ENCODE measurements at places on chromosomes 5 and 9.
A peak's percentile ranks its signal among the peaks of the same experiment; 100 is the strongest.

GRCh38 chr5:3343211-3343610 is 252.4 kb upstream of the IRX1 start:
- DNase-seq, result no peak

DNA sequence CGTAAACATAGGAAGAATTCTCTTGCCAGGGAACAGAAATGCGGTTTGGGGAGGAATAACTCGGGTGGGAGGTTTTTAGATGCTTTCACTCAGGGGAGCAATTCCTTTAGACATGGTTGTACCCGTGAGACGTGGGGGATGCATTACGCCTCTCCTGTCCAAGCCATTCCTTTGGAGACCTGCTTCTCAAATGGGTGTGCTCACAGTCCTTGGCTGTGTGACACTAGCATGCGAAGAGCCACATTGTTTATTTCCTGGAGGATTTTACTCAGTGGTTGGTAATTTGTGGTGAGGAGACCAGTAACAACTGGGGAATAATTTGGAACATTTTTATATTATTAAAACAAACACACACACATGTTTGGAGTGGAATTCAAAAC is 18.5 kb downstream of the COL15A1 start:
- DNase-seq, result no peak

- DNase-seq, result no peak
Measured at GRCh38 chr5:142063878-142064331, 44.7 kb upstream of the NDFIP1 start.

- no peak for DNase-seq
Measured at GRCh38 chr9:88529496-88529895, 5.5 kb upstream of the NXNL2 start.

GRCh38 chr5:59436364-59437148 is 457.0 kb downstream of the PDE4D start:
- DNase-seq, result no peak

GRCh38 chr9:26658476-26658875 is 234.1 kb downstream of the CAAP1 start:
- DNase-seq, result no peak

DNA sequence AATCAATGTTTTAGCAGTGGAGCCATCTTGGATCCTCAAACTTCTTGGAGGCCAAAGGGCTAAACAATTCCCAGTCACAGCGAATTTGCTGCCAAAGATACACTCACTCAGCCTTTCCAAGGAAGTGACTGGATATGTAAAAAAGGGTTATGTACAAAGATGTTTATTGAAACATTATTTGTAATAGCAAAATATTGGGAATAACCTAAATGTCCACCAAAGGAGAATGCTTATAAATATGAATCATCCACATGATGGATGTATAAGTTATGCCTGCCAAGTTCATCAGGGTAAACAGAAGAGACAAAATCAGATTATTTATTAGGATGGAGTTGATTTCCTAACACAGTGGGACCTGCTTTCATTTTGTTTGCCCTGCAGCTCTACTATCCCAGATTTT is 145.2 kb upstream of the ABCA1 start:
- DNase-seq, result no peak

- no peak for DNase-seq
Measured at GRCh38 chr5:16921211-16921610, 14.9 kb downstream of the MYO10 start.

DNA sequence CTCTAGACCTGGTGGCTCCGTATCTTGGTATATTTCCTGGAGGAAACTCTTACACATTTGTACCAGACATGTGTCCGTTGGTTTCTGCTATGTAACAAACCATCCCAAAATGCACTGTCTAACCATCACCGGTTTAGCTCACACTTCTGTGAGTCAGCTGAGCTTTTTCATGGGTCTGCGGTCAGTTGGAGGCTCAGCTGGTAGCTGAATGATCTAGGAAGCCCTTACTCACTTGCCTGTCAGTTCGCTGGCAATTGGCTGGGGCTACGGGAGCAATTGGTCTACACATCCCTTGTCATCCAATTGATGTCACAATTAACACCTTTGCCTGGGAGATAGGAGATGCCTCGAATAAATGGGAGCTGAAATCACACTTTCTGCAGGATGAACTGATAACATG is 11.6 kb upstream of the WHRN start:
- no peak for DNase-seq

DNA sequence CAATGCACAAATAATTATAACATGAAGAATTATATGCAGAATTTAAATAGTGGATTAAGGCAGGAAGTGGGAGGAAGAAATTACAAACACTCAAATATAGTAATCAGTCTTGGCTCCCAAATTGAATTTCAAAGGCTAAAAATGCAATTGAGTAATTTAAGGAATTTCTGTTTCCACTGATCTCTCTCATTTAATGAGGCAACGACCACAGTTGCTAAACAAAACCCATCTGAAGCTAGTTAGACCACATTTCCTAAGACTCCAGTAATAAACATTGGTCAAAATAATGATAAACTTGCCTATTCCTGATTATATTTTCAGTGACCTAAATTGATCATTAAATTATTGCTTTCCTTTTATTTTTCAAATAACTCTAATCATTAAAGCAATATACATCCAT is 174.3 kb upstream of the GRIN3A start:
- DNase-seq, result no peak

- DNase-seq, result no peak
Measured at GRCh38 chr5:3825531-3826451, 230.2 kb downstream of the IRX1 start.

DNA sequence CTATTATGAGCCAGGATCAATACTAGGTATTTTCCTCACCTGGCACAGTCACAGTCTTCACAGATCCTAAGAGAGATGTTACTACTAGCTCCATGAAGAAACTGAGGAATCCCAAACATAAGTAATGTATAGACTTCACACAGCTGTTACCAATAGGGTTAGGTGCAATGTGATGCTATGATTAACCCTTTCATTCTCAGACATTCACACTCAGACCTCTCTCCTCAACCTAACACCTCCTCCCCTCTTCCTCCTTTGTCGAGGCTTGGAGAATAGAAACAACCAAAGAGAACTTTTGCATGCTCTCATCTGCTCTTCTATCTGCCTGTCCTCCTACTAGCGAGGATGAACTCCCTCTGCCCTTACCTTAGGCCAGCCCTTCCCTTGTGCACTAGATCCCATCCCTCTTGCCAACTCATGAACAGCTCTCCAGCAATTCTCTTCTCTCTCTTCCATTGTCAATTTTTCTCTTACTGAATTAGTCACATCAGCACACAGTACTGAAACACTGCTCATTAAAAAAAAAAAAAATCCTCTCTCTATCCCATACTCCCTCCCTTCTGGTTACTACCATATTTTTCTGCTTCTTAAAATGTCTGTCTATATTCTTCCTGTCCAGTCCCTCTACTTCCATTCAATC is 47.7 kb downstream of the MAPKAP1 start:
- DNase-seq, result no peak

DNA sequence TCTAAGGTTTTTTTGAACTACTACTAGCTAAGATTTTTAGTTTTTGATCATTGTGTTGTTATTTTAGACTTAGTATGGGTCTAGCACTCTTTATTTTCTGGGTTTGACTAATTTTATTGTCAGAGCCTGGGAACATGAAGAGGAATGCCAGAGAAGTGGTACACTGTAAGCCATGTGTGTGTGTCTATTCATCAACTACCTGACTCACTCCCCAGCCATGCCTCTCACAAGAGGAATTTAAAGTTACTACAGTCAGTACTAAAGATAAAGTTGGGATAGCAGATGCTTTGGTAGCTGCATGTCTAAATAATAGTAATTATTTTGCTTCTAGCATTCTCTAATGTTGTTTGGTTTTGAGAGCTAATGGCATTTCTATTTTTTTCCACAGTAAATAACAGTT is 264.8 kb downstream of the CSNK1G3 start:
- no peak for DNase-seq

GRCh38 chr5:132019857-132020555 is 8.5 kb upstream of the ACSL6 start:
- DNase-seq, result peak; percentile 46

DNA sequence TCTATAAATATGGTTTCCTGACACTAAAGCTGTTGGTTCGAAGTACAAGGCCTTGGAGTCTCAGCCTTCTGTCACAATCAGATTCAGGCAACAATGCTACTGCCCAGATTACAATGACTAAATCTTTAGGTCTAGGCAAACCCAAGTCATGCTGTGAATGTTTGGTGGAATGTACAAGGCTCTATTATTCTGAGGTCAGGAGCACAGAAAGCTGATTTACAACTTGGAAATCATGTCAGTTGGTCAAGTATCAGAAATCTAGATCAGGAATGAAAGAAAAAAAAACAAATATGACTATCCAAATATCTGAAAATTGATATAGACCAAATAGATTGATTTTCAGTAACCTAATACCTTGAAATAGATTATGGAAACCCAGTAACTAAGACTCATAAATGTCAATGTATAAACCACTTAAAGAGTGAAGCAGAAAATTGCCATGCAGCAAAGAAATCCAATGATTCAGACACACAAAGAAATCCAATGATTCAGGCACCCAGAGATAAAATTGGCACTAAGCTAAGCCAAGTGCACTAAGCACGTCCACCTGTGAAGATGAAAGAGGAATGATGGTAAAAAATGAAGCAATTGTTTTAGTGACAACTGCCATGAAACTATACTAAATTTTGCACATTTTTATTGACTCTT is 588.0 kb upstream of the TUSC1 start:
- no peak for DNase-seq

GRCh38 chr5:155040984-155041653 is 27.6 kb downstream of the KIF4B start:
- DNase-seq, result no peak

DNA sequence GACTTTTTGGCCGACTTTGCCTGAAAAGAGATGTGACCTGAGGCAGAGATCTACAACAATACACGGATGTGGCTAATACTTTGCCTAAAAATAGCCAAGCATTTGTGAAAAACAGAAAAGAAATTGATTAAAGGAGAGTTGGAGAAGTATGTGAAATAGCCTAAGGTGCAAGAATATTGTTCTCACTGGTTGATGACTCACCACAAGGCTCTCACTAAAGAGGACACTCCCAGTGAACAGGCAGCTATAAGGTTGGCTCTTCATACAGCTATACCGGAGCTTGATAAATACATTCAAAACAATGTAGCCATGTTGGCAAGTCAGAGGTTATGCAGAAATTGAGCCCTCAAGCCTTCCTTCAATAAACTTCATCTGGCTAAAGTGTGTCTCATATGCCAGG is 317.2 kb upstream of the GRAMD2B start:
- no peak for DNase-seq

- DNase-seq, result no peak
Measured at GRCh38 chr5:6517510-6517909, 68.9 kb downstream of the UBE2QL1 start.

DNA sequence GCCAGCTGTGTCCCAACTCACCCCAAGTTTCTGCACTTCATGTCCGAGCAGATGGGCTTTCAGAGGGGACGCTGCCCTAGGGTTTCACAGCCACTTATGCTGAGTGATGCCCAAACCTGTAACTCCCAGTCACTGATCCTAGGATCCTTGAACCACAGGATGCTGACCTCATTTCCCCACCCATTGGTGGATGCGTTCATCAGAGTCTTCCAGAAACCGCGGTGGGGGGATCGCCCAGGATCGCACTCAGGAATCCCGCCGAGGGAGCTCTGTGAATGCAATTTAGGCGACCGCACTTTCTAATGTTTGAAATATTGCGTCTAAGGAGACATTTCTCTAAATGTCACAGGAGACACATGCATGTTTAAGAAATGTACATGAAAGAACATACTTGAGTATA is 212.3 kb upstream of the IRX4 start:
- no peak for DNase-seq

- DNase-seq, result no peak
Measured at GRCh38 chr5:6487081-6487480, 38.4 kb downstream of the UBE2QL1 start.

- no peak for DNase-seq
Measured at GRCh38 chr5:167785106-167785505, 506.3 kb upstream of the WWC1 start.

- no peak for DNase-seq
Measured at GRCh38 chr5:126920291-126920690, 110.1 kb downstream of the MARCHF3 start.

Measured in stimulated activated effector memory CD8-positive, alpha-beta T cell treated with anti-CD3 and anti-CD28 coated beads, Interleukin-12 subunit alpha, Interleukin-12 subunit beta, amount 100 ng/mL, for 72 hours (primary cell).